Gastroesophageal sphincter (tissue), 4 donors: ENCODE measurements at places on chromosomes 6 and 20.
A peak's percentile ranks its signal among the peaks of the same experiment; 100 is the strongest.

- ATAC-seq = no peak
- no peaks in the 10 kb centered on the region for H3K4me1 ChIP-seq
- no peaks in the 10 kb centered on the region for H3K27me3 ChIP-seq
- H3K27ac ChIP-seq = no peak overlapping the region
- no peaks in the 10 kb centered on the region for H3K36me3 ChIP-seq
Observed at GRCh38 chr6:65667916-65668656, 38.9 kb downstream of the EYS start.

DNA sequence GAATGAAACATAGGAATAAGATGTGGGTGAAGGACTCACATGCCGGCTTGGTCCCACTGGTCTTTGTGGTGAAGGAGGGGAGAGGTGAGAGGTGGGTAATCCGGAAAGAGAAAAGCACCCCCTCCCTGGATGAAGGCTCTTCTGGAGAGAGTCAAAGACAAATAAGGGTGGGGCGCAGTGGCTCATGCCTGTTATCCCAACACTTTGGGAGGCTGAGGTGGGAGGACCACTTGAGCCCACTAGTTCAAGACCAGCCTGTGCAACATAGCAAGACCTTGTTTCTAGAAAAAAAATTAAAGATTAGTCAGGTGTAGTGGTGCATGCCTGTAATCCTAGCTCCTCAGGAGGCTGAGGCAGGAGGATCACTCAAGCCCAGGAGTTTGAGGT lies 3.1 kb downstream of the LTB start:
- no peak overlapping the region for H3K4me3 ChIP-seq
- ATAC-seq = no peak
- peaks cover 9% of the 10 kb centered on the region for H3K4me1 ChIP-seq
- no peak overlapping the region for H3K27ac ChIP-seq
- H3K27me3 ChIP-seq = no peaks in the 10 kb centered on the region
- no peaks in the 10 kb centered on the region for H3K36me3 ChIP-seq

- ATAC-seq = no peak
- peaks cover 10% of the 10 kb centered on the region for H3K4me1 ChIP-seq
- H3K4me3 ChIP-seq = no peak overlapping the region
- H3K36me3 ChIP-seq = no peaks in the 10 kb centered on the region
- H3K27ac ChIP-seq = no peak overlapping the region
Observed at GRCh38 chr20:34747479-34747878, 43.3 kb downstream of the TP53INP2 start.

- no peak overlapping the region for H3K4me3 ChIP-seq
- H3K36me3 ChIP-seq = peaks cover 47% of the 10 kb centered on the region
- H3K4me1 ChIP-seq = no peaks in the 10 kb centered on the region
- no peak overlapping the region for H3K27ac ChIP-seq
- no peak for ATAC-seq
Observed at GRCh38 chr20:49843139-49843538, 30.5 kb downstream of the SLC9A8 start.

GRCh38 chr20:3244613-3245012 lies 5.6 kb upstream of the SLC4A11 start:
- peaks cover 58% of the 10 kb centered on the region for H3K27me3 ChIP-seq
- ATAC-seq = no peak
- H3K4me3 ChIP-seq = no peak overlapping the region
- no peak overlapping the region for H3K27ac ChIP-seq

DNA sequence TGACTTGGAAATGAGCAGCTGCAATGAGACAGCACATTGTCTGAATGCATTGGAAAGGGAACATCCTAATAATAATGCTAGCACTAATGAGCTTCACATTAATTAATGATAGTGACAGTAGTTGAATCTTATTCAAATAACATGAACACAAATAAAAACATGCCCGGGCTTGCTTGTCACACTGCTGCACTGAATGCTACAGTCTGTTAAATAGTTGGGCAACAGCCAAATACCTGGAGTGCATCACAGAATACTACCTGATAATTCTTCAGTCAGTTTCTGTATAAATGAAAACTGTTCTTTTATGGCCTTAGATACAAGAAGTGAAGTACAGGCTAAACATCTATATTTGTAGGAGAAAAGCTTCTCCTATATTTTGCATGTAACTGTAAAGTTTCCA lies 458.7 kb downstream of the RNF144B start:
- H3K4me3 ChIP-seq = no peak overlapping the region
- H3K27me3 ChIP-seq = no peaks in the 10 kb centered on the region
- ATAC-seq = no peak
- H3K36me3 ChIP-seq = no peaks in the 10 kb centered on the region

DNA sequence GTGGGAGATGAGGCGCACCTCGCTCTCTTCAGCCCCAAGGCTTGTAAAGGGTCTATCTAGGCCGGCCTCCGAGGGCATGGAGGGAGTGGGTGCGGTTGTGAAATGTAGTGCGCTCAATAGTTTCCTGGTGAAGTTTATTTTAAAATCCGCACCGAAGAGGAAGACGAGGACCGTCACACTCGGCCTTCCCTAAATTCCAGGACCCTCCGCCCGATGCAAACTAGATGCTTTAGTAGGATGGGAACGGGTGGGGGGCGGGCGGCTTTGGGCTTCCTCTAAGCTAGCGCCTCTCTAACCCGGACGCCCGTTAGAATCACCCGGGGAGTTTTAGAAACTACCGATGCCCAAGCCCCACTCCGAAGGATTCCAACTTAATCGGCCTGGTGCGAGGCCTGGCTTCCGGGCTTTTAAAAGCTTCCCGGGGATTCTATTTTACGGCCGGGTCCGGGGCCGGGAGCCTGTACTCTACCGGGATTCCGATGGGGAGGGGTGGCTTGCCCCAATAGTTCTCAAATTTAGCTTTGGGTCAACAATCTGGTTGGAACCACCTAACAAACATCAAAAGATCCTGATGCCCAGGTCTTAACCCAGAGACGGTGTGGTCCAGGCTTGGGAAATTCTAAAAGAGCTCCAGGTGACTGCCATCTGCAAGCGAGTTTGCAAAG lies 548 bp upstream of the BCAS4 start:
- no peaks in the 10 kb centered on the region for H3K36me3 ChIP-seq
- no peaks in the 10 kb centered on the region for H3K27me3 ChIP-seq
- H3K4me1 ChIP-seq = peaks cover 15% of the 10 kb centered on the region
- H3K4me3 ChIP-seq = peak overlapping the region; percentile 92
- no peak overlapping the region for H3K27ac ChIP-seq

- H3K27me3 ChIP-seq = peaks cover 4% of the 10 kb centered on the region
- no peaks in the 10 kb centered on the region for H3K4me1 ChIP-seq
- no peak overlapping the region for H3K4me3 ChIP-seq
- no peak for ATAC-seq
Observed at GRCh38 chr20:46575937-46576461, 25.5 kb upstream of the OCSTAMP start.

GRCh38 chr6:132100388-132100990 lies 149.3 kb upstream of the CCN2 start:
- no peaks in the 10 kb centered on the region for H3K27me3 ChIP-seq
- no peak overlapping the region for H3K4me3 ChIP-seq
- no peaks in the 10 kb centered on the region for H3K4me1 ChIP-seq
- H3K36me3 ChIP-seq = no peaks in the 10 kb centered on the region
- no peak for ATAC-seq
- H3K27ac ChIP-seq = no peak overlapping the region

DNA sequence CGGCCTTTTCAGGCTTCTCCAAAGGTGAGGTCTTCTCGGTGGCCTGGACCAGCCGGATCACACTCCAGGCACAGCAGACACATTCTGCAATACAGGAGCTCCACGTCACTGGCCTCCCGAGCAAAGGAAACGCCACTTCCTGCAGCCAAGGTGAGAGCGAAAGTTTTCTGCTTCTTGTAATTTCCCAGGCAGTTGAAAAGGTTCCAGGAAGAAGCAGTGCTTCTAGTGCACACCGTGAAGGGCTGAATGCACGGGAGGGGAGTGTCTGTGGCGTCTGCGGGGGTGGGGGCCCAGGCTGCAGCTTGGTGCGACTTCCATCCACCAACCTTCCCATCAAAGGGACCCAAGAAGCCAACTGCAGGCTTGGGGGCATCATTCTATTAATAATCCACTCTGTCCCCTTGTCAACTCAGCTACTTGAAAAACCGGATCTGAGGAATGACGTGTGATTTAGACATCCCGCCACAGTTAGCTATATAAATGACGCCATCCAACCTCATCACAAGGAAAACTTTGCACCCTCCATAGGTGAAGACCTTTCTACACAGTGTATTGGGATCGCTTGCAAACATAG lies 61.1 kb downstream of the NFATC2 start:
- H3K27me3 ChIP-seq = no peaks in the 10 kb centered on the region
- no peaks in the 10 kb centered on the region for H3K36me3 ChIP-seq
- no peak for ATAC-seq
- H3K4me3 ChIP-seq = no peak overlapping the region
- H3K27ac ChIP-seq = no peak overlapping the region
- no peaks in the 10 kb centered on the region for H3K4me1 ChIP-seq

GRCh38 chr6:42547407-42548329 lies 16.2 kb upstream of the UBR2 start:
- peak; percentile 97 for ATAC-seq
- no peaks in the 10 kb centered on the region for H3K36me3 ChIP-seq
- H3K4me3 ChIP-seq = peak overlapping the region; percentile 52
- peaks cover 15% of the 10 kb centered on the region for H3K4me1 ChIP-seq
- H3K27me3 ChIP-seq = peaks cover 4% of the 10 kb centered on the region
- H3K27ac ChIP-seq = peak overlapping the region; percentile 73

GRCh38 chr20:43345676-43346075 lies 112.0 kb upstream of the SRSF6 start:
- no peaks in the 10 kb centered on the region for H3K4me1 ChIP-seq
- no peak for ATAC-seq
- H3K27ac ChIP-seq = no peak overlapping the region
- H3K4me3 ChIP-seq = no peak overlapping the region

- H3K4me1 ChIP-seq = no peaks in the 10 kb centered on the region
- no peaks in the 10 kb centered on the region for H3K27me3 ChIP-seq
- no peak overlapping the region for H3K27ac ChIP-seq
- no peak for ATAC-seq
- no peaks in the 10 kb centered on the region for H3K36me3 ChIP-seq
Observed at GRCh38 chr6:93059911-93060310, 359.4 kb downstream of the EPHA7 start.

DNA sequence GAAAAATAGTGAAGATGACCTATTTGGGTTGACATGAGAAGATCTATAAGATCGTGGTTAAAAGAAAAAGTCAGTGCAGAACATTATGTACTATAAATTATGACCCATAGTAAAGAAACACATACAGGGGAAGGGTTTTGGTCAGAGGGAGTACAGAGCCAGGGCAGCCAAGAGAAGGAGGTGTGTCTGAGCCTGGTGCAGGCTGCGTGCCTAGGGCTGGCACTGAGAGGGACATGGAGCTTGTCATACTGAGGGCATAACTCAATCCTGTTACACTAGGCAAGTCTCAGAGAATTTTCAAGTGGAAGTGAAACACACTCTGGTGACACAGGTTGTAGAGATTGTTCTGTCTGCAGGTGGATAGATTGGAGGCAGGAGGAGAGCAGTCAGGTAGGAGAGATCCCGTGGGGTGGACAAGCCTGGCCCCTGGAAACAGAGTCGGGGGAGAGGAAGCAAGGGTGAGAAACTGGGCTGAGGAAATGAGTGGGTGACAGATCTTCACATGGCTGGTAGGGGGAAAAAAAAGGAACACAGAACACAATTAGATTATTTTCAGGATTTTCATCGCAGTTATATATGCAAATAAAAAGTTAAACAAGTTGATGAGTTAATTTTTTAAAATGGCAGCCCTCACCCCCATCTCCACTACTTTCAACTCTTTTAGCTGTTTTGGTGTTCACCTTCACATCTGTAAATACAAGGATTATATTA lies 18.5 kb upstream of the RNF39 start:
- ATAC-seq = no peak
- H3K27me3 ChIP-seq = peaks cover 97% of the 10 kb centered on the region
- H3K36me3 ChIP-seq = no peaks in the 10 kb centered on the region

DNA sequence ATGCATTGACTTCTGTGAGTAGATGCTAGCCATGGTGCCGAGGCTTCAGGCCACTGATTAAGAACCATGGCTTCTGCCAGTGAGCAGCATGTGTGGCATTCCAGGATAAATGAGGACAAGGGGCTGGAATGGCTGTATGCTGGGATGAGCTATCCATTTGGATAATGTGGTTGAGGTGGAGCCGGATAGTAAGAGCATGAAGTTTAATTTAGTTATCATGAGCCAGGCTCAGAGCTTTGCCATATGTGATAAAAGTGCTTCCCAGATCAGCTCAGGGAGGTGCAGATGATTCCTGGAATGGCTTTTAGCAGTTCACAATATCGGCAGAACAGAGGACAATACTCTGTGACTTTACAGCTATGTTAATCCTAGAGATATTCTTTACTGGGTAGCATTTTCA lies 34.6 kb upstream of the RNF8 start:
- no peak overlapping the region for H3K4me3 ChIP-seq
- H3K36me3 ChIP-seq = no peaks in the 10 kb centered on the region
- no peak for ATAC-seq
- no peaks in the 10 kb centered on the region for H3K27me3 ChIP-seq
- H3K27ac ChIP-seq = no peak overlapping the region

- H3K27me3 ChIP-seq = no peaks in the 10 kb centered on the region
- ATAC-seq = no peak
- H3K4me1 ChIP-seq = no peaks in the 10 kb centered on the region
- no peaks in the 10 kb centered on the region for H3K36me3 ChIP-seq
- H3K27ac ChIP-seq = no peak overlapping the region
Observed at GRCh38 chr6:88761237-88762031, 202.0 kb downstream of the RNGTT start.

GRCh38 chr20:58099291-58099935 lies 129.0 kb downstream of the ANKRD60 start:
- peaks cover 8% of the 10 kb centered on the region for H3K4me1 ChIP-seq
- no peak overlapping the region for H3K4me3 ChIP-seq
- ATAC-seq = no peak
- no peaks in the 10 kb centered on the region for H3K36me3 ChIP-seq

DNA sequence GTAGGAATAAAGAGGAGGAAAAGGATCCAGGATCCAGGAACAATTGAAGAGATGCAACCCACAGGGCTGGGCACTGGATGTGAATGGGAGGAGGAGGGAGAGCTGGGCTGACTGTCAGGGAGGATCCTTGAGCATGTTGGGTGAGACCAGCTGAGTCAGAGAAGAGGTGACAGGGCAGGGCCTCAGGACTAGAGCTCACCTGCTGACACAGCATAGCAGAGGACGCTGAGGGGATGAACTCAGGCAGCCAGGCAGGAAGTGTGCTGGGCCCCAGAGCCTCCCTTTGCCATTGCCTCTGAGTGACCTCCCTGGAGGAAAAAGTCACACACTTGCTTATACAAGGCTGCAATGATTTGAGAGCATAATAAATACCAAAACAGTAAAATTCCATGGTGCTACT lies 72.3 kb downstream of the ZNF133 start:
- no peak overlapping the region for H3K27ac ChIP-seq
- H3K4me1 ChIP-seq = no peaks in the 10 kb centered on the region
- no peak for ATAC-seq
- H3K36me3 ChIP-seq = no peaks in the 10 kb centered on the region
- H3K4me3 ChIP-seq = no peak overlapping the region
- H3K27me3 ChIP-seq = no peaks in the 10 kb centered on the region

DNA sequence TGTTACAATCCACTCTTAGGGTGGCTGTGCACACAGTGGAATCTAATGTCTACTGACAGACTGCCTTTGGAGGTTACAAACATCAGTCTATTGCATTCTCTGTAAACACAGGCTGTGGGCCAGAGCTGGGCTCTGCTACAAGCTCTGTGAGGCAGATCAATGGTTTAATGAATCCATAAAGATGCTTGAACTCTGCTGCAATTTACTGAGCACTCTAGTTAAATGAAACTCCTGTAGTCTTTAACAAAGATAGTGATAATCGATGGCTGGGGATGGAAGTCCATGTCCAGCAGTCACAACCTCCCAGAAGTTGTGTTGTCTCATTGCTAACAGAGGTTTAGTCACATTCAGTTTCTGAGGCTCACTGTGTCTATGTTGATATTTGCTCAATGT lies 50.5 kb downstream of the SOBP start:
- no peaks in the 10 kb centered on the region for H3K36me3 ChIP-seq
- H3K27ac ChIP-seq = no peak overlapping the region
- no peak for ATAC-seq
